ENCODE measurements at places on chromosomes 16 and 17.

GRCh38 chr17:1177016-1177700 lies 2.6 kb downstream of the ABR start:
- no peak for DNase-seq

GRCh38 chr16:30120340-30121105 lies 2.5 kb downstream of the MAPK3 start:
- DNase-seq = no peak

- DNase-seq = no peak
These were observed 14.0 kb upstream of the UBE2I start for GRCh38 chr16:1295465-1295864.

- DNase-seq = no peak
These were observed 802.5 kb upstream of the EEF2KMT start for GRCh38 chr16:5900046-5900445.

DNA sequence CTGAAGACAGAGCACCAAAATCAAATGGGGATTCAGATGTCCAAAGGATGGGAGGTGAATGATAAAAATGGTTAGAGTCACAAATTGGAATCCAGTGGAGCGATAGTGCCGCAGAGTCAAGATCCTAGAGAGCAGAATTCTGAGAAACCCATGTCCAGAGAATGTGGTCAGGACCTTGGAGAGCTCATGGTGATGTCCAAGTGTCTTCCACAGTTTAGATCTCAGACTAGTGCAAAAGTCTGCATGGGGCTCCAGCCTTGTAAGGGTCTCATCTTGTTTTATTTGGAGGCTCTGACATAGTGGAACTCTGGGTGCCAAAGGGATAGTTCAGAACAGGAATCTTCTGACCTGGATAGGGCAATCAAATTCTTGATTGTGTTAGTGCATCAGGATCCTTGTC lies 245.9 kb upstream of the HSBP1 start:
- no peak for DNase-seq

- DNase-seq = no peak
These were observed 5.5 kb upstream of the RAPGEFL1 start for GRCh38 chr17:40171750-40172149.

DNA sequence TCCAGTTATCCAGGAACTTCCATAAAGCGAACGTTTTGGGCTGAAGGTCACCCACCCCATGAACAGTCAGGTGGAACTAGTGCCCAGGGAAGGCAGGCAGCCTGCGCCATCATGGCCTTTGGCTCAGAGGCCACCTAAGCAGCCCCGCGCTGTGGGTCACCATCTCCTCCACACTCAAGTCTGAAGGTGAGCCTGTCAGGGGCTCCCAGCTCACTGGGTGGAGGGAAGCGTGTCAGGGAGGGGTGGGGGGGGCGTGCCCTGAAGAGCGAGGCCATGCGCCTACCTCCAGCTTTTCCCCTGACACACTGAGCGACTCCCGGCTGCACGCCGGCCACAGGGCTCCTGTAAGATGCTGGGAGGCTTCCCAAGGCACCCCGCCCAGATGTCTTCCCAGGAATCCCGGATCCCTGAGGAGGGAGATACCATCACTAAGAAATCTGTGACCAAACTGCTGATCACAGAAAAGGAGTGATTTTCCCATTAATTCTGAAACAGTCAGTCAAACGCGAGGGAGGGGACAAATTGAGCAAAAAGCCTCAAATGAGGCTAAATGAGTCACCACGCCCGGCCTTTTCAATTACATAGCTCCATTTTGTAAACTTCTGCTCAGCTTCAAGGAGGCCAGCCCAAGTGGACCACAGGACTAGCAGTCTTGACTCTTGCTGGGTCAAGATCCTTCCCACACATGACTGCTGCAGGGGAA lies 26.5 kb upstream of the SLC25A19 start:
- no peak for DNase-seq

GRCh38 chr17:71753070-71753469 lies 367.8 kb upstream of the SOX9 start:
- no peak for DNase-seq

- DNase-seq = no peak
These were observed 126.1 kb upstream of the RCVRN start for GRCh38 chr17:10031127-10031526.

DNA sequence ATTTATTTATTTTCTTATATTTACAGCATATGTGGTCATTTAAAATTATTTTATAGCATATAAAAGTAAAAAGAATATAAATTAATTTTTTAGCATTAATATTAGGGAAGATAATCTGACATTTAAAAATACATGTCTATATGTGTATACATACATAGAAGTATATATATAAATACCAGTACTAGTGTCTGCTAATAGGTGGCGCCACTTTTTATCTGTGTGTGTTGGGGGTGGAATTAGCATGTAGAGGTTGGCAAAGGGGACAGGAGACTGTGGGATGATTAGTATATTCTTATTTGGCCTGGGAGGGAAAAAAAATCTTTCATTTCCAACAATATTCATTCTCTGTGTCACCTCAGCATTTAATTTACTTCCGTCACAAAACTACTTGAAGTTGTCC lies 359.1 kb downstream of the WWOX start:
- DNase-seq = no peak

- DNase-seq = no peak
These were observed 10.9 kb upstream of the CXCL16 start for GRCh38 chr17:4750606-4751005.

GRCh38 chr16:25141648-25142047 lies 30.1 kb downstream of the LCMT1 start:
- no peak for DNase-seq

- no peak for DNase-seq
These were observed 476.8 kb upstream of the CDH11 start for GRCh38 chr16:65598621-65599020.

All from esophagus squamous epithelium (tissue), 5 donors.